Activated CD4-positive, CD25-positive, alpha-beta regulatory T cell treated with anti-CD3 and anti-CD28 coated beads, Interleukin-2, amount 50 U/mL, for 16 hours (primary cell): ENCODE measurements at places on chromosomes 2 and 18.

- no peak for DNase-seq
Observed at GRCh38 chr2:182115258-182115657, 129.6 kb downstream of the PPP1R1C start.

DNA sequence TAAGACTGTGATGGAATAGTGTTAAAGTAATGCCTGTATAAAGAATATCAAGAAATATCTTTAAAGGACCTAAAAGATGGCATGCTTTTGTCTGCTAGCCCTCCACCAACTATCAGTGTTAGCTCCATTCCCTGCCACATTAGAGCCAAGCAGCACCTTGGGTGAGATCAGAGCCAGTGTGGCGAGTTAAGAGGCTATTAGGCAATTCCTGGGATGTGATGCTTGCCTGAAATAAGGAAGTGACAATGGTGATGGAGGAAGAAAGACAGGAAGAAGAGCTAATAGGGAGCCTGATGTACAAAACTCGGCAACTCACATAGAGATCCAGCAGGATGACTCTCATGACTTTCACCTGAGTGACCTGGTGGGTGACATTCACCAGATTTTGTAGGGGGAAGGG lies 143.5 kb downstream of the ZEB2 start:
- DNase-seq = no peak

- DNase-seq = no peak
Observed at GRCh38 chr2:118846953-118847761, at the start of gene EN1. EN1 (minus strand) TSS chr2:118847648; CDS start chr2:118847167, 481 bp downstream.

GRCh38 chr2:136049011-136049742 lies 63.8 kb upstream of the DARS1 start:
- DNase-seq = no peak

DNA sequence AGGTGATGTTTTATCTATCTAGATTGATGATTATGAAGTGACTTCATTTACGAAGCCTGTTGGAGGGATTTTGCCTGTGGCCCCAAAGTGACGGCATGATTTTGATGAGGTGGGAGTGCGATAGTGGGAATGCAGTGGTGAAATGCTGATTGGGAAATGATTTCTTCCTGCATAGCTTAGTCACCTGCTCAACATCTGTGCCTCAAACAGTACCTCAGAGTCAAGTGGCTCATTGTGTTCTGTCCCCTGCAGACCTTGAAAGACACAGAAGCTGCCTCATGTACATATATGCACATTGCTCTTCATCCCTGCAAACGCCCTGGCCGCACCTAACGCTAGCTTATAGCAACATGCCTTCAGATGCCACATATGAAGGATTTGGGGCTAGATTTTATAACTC lies 201.2 kb downstream of the TPGS2 start:
- DNase-seq = no peak

DNA sequence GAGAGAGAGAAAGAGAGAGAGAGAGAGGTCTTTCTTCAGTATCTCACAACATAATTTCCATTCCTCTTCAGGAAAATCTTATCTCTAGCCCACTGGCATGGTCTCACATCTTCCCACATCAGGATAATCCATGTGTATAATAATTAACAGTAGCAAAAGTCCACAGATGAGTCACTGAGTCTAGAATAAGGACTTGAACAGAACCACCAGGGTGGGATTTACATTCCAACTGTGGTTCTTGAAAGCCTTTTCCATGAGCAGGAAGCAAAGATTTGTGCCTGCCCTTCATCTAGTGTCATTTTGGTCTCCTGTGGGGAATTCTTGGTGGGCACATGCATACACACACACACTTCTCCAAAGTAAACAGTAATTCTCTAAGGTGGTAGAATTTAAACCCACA lies 107.1 kb upstream of the TCF4 start:
- no peak for DNase-seq

DNA sequence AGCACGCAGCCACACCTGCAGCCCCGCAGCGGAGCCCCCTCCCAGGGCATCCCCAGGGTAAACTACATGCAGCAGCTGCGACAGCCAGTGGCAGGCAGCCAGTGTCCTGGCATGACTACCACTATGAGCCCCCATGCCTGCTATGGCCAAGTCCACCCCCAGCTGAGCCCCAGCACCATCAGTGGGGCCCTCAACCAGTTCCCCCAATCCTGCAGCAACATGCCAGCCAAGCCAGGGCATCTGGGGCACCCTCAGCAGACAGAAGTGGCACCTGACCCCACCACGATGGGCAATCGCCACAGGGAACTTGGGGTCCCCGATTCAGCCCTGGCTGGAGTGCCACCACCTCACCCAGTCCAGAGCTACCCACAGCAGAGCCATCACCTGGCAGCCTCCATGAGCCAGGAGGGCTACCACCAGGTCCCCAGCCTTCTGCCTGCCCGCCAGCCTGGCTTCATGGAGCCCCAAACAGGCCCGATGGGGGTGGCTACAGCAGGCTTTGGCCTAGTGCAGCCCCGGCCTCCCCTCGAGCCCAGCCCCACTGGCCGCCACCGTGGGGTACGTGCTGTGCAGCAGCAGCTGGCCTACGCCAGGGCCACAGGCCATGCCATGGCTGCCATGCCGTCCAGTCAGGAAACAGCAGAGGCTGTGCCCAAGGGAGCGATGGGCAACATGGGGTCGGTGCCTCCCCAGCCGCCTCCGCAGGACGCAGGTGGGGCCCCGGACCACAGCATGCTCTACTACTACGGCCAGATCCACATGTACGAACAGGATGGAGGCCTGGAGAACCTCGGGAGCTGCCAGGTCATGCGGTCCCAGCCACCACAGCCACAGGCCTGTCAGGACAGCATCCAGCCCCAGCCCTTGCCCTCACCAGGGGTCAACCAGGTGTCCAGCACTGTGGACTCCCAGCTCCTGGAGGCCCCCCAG lies 254.1 kb downstream of the GLI2 start:
- no peak for DNase-seq

GRCh38 chr2:133819906-133820305 lies 251.6 kb upstream of the NCKAP5 start:
- DNase-seq = no peak

GRCh38 chr2:85445316-85446295 lies 27.1 kb downstream of the SH2D6 start:
- no peak for DNase-seq

- DNase-seq = no peak
Observed at GRCh38 chr2:160224060-160224459, 24.0 kb upstream of the ITGB6 start.

DNA sequence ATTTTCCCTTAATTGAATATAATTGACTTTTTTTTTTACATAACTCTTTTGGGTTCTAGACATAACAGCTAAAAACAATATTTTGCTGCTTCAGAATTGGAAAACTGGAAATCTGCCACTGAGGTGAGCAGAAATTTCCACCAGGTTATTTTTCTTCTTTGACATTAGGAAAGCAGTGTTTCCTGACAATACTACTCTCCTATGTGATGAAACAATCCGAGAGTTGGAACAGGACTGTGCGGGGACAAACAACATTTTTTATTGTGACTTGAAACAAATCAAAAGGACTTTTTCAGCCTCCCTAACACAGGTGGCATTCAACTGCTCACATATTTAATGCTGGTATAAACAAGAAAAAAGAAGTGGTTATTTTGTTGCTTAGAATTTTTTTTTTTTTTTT lies 237.2 kb downstream of the RNF152 start:
- no peak for DNase-seq

DNA sequence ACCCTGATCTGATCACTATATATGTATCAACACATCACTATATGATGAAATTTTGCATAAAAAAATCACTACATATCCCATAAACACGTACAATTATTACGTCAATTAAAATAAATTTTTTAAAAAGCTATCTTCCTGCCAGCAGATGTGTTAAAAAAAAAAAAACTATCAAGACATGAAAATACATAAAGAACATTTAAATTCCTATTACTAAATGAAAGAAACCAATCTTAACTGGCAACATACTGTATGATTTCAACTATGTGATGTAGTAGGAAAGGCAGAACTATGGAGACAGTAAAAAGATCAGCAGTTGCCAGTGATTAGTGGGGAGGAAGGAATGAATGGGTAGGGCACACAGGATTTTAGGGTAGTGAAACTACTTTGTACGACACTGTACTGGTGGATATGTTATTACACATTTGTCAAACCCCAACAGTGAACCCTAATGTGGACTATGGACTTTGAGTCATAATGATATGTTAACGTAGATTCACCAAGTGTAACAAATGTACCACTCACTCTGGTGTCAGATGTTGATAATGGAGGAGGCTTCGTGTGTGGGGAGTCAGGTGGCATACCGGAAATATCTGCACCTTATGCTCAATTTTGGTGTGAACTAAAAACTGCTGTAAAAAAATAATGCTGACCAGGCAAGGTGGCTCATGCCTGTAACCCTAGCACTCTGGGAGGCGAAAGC lies 27.4 kb downstream of the USP34 start:
- DNase-seq = no peak

DNA sequence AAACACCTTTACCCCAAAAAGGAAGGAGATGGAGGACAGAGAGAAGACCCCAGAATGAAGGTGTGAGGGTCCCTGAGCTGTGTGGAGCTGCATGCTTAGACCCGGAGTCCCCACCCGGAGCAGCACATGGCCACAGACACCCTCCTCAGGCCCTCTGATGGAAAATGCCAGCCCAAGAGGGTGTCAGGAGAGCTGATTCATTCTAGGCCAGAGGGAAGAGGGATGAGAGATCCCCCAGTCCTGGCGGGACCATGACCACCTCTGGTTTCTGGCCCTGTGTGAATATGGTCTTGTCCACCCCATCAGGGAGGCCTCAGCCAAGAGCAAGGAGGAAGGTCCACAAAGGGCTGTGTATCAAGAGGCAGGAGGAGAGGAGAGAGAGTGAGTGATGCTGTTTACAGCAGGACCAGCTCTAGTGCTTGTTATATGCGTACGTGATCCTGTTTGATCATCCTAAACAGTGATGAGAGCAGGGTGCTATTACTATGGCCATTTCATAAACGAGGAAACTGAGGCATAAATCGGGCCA lies 186.6 kb upstream of the HAAO start:
- no peak for DNase-seq

DNA sequence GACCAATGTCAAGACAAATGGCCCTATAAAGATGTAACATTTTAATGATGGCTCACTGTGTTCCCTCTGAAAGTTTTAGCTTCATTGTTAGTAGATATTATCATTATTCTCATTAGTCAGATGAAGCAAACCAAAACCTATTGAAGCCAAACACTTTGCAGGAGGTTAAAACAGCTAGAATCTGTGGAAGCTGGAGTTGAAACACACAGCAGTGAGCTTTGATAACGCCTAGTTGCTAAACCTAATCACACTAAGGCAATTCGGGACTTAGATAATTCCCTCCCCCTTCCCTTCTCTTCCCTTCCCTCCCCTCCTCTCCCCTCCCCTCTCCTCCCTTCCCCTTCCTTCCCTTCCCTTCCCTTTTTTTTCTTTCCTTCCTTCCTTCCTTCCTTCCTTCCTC lies 165.7 kb downstream of the TRIB2 start:
- DNase-seq = no peak

GRCh38 chr18:48002933-48003365 lies 72.5 kb upstream of the SMAD2 start:
- DNase-seq = no peak

DNA sequence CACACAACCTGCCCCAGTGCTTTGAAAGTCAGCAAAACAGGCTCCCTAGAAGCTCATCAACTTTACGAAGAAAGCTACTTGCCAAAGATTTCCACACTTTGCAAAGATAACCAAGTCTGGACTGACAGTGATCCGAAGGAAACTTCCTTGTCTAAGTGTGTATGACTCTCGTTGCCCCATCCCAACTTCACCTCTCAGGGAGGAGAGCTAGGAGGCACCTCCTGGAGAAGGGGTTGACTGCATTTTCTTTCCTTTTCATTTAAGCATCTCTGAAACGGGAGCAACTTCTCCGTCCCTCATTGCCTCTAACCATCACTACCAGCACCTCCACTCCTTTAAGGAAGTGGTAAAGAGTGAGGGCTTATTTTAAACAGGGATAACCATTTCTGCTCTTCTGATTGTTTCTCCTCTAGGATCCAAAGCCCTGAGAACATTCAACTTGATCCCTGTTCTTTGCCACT lies 7.0 kb downstream of the ZEB2 start:
- no peak for DNase-seq
